Muscle of back (tissue), 13 donors: ENCODE measurements at places on chromosomes 11 and 22. TPM values are rescaled to one million over a fixed set of nuclear protein-coding genes. Genes with fewer than 3 reads are reported as not detected.

GRCh38 chr11:70948855-70949531, 303.4 kb downstream of the SHANK2 start:
- DNase-seq = no peak

GRCh38 chr11:15780382-15780781, 576.0 kb downstream of the SOX6 start:
- DNase-seq = no peak

DNA sequence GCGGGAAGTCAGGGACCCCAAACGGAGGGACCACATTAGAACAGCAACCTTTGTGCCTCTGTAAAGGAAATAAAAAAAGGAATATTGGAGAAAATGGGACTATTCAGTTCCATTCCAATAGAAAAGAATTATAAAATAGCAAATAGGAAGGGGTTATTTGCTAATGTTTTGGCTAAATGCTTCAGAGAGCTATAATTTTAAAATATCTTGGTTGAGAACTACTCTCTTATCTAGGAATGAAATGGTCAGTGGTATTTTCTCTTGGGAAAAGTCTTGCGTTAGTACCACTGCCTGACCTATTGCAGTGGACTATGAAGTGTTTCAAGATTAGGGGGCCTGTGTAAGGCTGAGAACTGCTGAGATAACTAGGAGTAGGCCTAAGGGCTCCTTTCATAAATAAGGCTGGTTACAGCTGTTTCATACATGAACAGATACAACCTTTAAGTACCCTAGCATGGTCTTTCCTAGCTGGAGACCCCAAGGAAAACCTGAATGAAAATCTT, 6.9 kb upstream of the WEE1 start:
- DNase-seq = no peak

DNA sequence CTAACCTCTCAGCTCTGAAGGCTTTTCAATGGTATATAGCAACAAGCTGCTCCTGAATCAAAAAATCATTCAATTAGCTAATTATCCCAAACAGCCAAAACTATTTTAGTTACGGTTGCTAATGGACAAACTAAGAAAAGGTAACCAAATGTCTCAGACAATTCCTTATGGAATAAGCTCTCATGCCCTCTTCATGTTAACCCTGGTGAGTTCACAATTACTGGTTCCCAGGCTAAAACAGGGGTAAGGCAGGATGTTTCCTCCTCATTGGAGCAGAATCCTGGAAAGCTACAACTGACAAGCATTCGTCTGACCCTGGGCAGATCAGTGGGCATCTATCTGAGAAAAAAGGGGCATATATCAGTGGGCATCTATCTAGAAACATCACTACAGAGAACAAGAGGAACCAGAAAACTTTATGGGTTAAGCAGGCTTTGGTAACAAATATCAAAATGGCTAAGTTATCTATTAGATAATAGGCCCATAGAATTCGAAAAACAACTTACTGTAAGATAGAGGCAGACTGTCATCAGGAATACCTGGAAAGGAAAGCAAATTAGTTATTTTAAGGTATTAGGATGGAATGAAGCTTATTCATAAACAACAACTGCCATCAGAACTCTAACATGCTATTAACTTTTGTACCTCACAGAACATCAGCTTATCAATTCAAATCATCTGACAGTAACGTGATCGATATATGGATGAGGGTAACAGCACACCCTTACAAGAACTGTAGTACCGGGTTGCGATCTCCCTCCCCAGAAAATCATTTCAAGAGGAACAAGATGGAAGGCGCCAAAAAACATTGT, 14.8 kb upstream of the WDR74 start:
- no peak for DNase-seq

GRCh38 chr11:78074756-78075155, 4.9 kb downstream of the NDUFC2 start:
- no peak for DNase-seq

- peak; percentile 62 for DNase-seq
These were observed 52.5 kb downstream of the GRAMD4 start for GRCh38 chr22:46672731-46673130.

DNA sequence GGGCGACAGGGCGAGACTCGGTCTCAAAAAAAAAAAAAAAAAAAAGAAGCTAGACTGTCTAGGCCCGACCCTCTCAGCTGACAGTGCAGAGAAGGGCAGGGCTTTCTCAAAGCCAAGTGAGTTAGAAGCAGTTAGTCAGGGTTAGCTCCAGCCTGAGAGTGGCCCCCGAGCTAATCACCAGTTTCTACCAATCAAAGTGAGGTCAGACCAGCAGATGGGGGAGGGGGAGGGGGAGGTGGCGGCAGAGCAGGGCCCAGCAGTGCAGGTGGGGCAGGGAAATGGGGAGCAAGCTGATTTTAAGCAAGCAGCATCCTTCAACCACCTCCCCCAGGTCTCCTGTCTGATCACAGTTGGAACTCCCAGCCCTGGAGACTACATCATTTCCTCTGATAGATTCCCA, 55.3 kb upstream of the PRR5 start:
- DNase-seq = no peak

- no peak for DNase-seq
These were observed 57.5 kb upstream of the ALX4 start for GRCh38 chr11:44367452-44367851.

DNA sequence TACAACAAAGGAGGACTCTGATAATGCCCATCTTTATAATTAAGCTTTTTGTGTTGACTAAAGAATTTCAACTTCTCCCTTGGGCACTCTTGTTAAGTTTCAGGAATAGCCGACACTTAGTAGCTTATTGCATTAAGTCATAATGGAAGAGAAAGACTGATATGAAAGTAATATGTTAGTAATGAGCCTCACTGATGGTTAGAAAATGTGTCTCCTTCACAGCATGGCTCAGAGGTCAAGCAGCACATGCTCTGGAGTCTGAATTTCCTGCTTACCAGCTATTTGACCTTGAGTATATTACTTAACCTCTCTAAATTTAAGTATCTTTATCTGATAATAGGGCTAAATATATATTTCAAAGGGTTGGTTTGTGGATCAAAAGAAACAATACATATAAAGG, 39.0 kb downstream of the PDGFD start:
- DNase-seq = no peak

GRAP2 gene
- polyA plus RNA-seq = 0.99 TPM

DNA sequence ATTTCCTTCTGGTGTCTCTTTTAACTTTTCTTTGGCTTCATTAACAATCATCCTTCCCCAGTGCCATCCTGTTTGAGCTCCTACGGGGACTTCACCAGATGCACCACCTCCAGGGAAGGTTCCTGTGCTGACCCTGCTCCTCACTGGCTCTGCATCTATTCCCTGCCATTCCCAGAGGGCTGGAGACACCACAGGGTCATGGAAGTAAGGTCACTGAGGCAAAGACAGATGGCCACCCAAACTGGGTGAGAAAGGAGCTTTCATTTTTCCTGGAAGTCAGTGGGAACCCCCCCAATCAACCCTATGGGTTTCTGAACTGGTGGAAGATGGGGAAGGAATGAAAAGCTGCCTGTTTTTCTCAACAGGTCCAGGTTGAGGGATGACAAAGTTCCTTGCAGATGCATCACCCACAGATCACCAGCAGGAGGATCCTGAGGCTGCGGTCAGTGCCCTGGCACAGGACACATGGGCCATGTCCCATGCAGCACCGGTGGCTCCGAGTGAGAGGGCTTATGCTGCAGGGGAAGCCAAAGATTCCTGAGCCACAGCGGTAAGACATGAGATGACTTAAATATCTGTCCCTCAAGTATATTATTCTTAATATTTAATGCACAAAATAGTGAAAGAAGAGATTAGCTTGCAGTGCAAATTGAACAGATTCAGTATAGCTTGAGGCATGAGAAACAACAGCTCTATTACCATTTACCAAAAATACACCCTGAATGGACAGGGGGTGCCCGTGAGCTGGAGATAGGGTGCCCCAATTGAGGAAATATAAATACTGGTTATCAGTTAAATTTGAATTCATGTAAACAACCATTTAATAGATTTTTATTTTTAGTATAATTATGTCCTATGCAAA, 73.0 kb upstream of the VPREB1 start:
- no peak for DNase-seq

LZTR1 gene
- polyA plus RNA-seq = 35.1 TPM

- peak; percentile 72 for DNase-seq
These were observed 650 bp upstream of the MAPK11 start for GRCh38 chr22:50270666-50271394.

- DNase-seq = no peak
These were observed 7.6 kb downstream of the TMPRSS5 start for GRCh38 chr11:113698515-113698914.

DNA sequence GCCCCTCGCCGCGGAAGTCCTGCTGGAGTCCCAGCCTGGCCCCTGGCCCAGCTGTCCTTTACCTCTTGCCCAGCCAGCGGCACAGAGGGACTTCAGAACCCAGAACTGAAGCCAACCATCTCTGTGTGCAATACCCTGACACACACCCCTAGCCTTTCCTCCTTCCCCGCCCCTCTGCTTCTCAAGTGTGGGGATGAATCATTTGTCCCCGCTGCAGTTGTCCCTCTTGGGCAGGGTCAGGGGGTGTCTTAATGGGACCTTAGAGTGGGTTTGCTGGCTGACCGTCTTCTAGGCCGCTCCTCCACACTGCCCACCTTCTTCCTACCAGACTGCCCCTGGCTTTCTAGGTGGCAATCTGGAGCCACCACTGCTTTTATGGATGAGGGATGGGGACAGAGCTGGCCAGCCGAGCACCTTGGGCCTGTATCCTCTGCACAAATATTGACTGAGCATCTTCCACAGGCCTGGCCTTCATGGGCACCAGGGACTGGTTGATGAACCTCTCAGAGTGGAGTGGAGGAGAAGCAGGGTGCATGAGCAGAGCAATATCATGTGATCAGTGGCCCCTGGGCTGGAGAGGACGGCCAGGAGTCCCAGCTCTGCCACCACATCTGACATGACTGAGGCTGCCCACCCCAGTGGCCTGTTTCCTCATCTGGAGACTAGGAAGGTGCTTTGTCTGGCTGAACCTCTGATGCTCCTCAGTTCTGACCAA, 668 bp upstream of the CHST1 start:
- DNase-seq = peak; percentile 61

SNX32 gene
- 2.3 TPM for polyA plus RNA-seq

LARGE1 gene
- polyA plus RNA-seq = 10.3 TPM

DNA sequence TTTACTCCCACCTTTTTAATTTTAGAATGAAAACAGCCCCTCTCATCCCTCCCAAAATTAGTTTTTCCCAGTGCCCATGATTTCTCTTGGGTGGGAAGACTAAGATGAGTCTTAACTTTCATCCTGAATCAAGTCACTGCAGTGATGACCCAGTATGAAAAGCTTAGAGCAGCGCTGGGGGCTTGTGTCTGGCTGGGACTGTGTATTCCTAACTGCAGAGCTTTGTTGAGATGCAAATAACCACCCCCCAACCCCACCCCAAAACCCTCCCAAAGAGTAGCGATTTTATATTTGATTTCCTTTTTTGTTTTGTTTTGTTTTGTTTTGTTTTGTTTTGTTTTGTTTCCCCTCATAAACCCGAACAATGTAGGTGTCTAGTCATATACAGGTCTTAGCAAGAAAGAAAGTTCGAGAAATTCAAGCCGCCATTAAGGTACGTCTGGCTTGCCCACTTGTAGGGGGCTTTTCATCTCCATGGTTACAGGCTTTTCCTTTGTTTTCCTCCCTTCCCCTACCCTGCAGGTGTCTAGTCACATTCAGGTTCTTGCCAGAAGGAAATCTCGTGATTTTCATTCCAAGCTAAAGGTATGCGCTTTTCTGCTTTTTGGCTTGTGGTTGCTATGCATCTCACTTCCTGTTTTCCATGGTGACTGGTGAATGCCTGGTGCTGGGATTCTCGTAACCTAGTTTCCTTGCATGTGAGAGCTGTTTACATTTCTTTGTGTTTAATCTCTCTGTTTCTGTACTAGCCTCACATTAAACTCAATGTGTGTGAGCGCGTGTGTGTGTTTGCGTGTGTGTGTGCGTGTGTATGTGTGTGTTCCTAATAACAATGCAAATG, 144.6 kb upstream of the RASSF10 start:
- DNase-seq = peak; percentile 53

- DNase-seq = no peak
These were observed 41.4 kb downstream of the CERK start for GRCh38 chr22:46696614-46697013.

- no peak for DNase-seq
These were observed 298.8 kb downstream of the TBC1D22A start for GRCh38 chr22:47061226-47061625.

OR8G5 gene
- polyA plus RNA-seq = not detected

- DNase-seq = no peak
These were observed 83.1 kb downstream of the RCN1 start for GRCh38 chr11:32173977-32174376.

POU2AF3 gene
- polyA plus RNA-seq = 3.4 TPM

LIF gene
- 0.76 TPM for polyA plus RNA-seq

OR9G1 gene
- not detected for polyA plus RNA-seq
